GOT3 (cell line): ENCODE measurements at places on chromosomes 16 and 17.

DNA sequence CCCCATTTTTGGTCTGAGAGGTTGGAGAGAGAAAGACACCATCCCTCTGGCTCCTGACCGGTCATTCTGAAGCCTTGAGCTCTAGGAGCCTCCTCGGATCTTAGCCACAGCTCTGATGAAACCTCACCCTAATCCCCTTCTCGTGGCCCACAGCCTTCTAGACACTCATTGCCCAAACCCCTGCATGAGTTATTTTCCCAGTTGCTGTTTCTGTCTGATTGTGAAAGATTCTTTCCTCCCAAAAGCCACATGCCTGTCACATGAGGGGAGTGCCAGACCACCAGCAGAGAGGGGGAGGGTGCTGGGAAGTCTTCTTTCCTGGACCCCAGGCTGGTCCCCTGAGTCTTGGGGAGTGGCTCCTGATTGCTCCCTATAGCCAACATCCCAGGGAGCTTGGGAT is 17.6 kb upstream of the ABR start:
- DNase-seq: no peak

DNA sequence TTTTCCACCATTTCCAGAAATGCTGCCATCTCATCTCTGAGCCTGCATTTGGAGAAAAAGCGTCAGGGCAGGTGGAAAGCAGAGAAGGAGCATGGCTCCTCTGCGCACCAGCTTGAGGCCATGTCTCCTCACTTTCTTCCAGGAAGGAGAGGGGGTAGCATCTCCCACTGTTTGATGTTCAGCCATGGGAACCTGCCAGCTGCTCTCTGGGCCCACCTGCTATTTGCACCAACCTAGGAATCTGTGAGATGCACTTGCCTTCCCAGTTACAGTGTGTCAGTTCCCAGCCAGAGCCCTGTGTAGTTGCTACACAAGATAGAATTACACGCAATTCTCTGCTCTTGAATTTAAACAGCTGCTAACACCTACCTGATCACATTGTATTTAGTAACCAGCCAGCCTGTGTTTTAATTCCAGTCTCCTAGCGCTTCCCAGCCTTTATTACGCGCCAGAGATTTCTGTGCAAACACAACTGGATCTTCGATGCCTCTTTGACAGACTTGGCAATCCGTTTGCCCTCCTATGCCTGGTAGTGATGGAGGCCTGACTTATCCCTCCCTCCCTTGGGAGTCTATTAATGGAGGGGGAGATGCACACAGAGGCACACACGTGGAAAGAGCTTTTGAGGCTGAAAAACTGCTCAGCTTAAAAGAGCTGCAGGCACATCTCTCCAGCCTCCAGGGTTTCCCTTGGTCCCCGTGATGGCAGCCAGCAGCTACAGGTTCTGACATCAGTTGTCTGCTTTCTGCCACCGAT is 98.1 kb upstream of the SEC14L1 start:
- no peak for DNase-seq

- no peak for DNase-seq
Measured at GRCh38 chr17:83200231-83200699, 120.9 kb downstream of the METRNL start.

GRCh38 chr16:73010150-73010676 is 37.7 kb downstream of the ZFHX3 start:
- DNase-seq: no peak

- DNase-seq: no peak
Measured at GRCh38 chr16:13098536-13098935, 197.1 kb downstream of the SHISA9 start.

DNA sequence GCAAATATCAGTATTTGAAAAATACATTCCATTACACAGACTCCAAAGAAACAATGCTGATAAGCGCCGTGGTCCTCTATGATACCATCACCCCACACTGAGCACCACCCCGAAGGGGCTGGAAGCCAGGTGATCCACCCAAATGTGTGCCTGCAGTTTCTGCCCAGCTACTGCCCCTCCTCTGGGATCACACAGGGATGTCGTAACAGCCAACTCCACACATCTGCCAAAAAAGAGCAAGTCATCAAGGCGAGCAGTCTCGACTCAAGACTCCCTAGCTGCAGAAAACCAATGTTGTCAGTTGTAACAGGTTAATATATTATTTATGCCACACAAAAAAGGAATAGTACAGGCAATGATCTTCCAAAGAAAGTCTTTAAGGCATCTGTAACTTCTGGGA is 21.0 kb downstream of the CYB5D2 start:
- no peak for DNase-seq

GRCh38 chr17:74512624-74513091 is 18.6 kb downstream of the CD300LB start:
- no peak for DNase-seq
